ENCODE measurements at places on chromosomes 11 and 22.

GRCh38 chr11:74388678-74389327, 9.4 kb downstream of the PGM2L1 start:
- peak; percentile 81 for DNase-seq

DNA sequence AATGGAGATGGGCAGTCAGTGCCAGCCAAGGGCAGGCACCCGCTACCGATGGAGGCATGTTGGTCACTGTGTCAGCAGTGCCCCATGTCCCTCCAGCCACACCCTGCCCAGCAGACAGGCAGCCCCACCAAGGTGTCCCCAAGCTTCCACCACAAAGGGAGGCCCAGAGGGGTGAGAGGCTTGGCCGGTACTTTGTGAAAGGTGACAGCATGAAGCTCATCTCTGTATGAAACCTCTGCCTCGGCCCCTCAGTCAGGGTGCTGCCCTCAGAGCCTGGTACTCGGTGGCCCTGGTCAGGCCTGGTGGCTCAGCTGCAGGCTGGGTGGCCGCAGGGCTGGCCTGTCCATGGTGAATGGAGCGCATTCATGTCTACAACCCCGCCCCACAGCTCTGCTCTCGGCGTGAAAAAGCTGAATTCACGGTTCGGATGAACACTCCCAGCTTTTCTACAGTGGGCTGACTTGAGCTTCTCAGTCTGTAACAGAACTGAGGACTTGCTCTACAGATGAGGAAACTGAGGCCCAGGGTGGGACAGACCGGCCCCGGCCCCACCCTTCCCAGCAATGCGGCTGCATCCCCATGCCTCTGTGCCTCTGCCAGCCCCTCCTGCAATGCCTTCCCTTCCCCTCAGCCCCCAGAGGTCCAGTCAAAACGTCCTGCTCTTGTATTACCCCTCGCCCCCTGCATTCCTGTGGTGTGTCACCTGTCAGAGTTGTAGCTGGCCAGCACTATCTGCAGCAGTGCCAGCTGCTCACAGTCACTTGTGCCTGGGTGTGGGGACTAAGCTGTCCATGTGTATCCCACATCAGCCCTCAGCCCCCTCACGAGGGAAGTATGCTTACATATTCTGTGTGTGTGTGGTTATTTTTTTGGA, 27.7 kb downstream of the RSPH14 start:
- DNase-seq, result no peak

- no peak for DNase-seq
Observed at GRCh38 chr11:89381094-89381493, 110.1 kb downstream of the NOX4 start.

DNA sequence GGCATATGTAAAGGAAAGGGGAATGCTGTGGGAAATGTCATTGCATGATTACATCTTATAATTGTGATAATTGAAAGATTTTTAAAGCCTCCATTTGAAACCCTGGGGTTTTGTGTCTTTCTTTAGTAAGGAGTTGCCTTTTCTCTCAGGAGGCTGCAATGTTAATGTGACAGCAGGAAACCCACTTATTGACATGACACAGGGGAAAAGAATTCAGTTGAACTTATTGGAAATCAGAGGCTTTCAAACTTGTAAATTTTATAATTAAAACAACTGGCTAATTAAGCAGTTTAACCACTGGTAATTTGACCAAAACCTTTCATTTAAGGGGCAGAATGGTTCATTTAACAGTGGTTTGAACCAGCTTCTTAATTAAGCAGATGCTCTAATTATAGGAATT, 31.2 kb downstream of the MRPL48 start:
- DNase-seq, result no peak

GRCh38 chr22:40024201-40025061, 29.7 kb downstream of the FAM83F start:
- peak; percentile 35 for DNase-seq

DNA sequence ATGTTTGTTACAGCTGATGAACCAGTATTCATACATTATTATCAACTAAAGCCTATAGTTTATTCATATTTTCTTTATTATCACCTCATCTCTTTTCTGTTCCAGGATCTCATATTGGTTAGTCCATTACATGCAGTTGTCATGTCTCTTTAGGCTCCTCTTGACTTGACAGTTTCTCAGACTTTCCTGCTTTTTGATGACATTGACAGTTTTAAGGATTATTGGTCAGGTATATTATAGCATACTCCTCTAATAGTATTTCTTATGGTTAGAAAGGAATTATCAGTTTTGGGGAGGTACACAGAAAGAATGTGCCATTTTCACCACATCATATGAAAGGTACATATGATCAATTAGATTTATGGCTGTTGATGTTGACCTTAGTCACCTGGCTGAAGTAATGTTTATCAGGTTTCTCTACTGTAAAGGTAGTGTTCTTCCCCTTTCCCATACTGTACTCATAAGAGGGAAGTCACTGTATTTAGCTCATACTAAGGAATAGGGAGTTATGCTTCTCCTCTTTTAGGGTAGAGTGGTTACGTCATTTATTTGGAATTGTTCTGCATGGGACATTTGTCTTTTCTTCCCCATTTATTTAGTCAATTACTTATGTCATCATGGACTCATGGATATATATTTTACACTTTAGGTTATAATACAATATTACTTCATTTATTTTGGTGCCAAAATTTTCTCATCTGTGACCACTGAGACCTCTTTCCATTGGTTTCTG, 9.4 kb upstream of the ANO3 start:
- no peak for DNase-seq

GRCh38 chr22:31130873-31131272, 8.1 kb downstream of the INPP5J start:
- DNase-seq, result no peak

GRCh38 chr11:27116684-27117083, 76.1 kb downstream of the BBOX1 start:
- DNase-seq, result no peak

DNA sequence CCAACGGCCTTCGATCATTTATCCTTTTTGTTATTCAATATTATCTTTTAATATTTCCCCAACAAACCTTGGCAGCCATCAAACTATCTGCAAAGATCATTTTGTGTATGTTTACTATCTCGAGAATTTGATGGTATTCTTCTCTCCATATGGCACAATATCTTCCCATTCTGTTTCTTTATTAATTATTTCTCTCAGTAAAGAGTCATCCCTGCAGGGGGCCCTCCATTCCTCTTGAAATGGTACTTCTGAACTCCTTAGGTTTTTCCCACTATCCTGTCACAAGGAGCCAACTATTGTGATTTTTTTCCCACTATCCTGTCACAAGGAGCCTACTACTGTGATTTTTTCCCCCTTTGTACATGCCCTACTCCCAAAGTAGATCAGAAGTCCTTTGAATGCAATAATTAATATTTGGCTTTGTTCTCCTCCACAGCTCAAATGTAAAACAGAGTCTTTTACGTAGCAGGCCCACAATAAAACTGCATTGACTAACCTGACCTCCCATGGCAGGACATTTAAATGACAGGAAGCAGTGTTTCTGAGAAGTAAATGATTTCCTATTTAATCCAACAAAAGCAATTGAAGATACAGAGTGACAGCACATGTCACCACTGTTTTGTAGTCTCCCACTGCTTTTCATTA, 43.3 kb downstream of the PDGFD start:
- peak; percentile 44 for DNase-seq

GRCh38 chr11:82474876-82475275, 258.8 kb downstream of the FAM181B start:
- no peak for DNase-seq

DNA sequence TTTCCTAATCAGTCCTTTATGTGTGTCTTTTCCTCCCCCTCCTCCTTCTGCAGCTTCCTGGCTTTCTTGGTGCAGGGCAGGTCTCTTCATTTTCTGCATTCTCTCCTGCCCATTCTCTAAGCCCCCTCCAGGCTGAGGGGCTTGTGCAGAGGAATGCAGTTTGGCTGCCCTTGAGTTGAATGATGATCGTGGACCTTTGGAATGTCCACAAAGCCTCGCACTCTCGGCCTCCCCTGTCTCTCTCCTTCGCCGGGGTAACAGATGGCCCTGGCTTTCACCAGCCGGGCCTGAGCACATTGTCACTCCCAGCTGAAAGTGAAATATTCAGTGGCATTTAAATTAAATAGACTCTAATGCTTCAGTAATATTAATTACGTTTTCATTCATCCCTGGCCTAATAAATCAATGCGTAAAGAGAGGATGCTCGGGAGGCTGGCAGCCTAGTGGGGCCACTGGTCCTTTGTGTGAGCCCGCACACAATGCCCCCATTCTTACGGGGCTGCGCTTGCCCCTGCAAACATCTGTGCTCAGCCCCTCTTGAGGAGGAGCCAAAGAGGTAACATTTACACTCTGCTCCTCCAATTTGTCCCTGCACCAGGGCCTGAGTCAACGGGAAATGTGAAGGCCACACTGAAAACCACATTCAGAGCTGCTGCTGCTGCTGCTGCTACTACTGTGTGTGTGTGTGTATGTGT, 64.9 kb upstream of the PAX6 start:
- DNase-seq, result no peak

GRCh38 chr11:22554221-22554620, 71.4 kb downstream of the FANCF start:
- DNase-seq, result no peak

- DNase-seq, result no peak
Observed at GRCh38 chr11:111992206-111992855, 32.9 kb upstream of the DLAT start.

GRCh38 chr11:134120921-134121526, 52.2 kb downstream of the JAM3 start:
- DNase-seq, result no peak

DNA sequence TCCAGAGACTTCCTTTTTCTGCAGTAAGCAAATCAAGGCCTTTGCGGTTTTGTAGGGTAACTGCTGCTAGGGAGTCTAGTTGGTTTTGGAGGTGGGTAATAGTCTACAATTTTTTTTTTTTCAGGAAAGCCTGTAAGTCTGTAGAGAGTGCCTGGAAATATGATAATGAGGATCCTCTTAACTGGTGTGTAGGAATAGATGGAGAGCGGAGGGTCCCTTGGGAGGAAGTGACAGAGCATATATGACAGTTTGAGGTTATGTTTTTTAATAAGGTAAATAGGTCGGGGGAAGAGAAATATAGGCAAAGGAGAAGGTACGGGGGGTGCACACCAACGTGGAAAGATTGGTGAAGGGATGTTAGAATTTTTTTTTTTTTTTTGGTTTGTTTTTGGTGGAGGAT, 25.9 kb downstream of the ZNF195 start:
- no peak for DNase-seq

DNA sequence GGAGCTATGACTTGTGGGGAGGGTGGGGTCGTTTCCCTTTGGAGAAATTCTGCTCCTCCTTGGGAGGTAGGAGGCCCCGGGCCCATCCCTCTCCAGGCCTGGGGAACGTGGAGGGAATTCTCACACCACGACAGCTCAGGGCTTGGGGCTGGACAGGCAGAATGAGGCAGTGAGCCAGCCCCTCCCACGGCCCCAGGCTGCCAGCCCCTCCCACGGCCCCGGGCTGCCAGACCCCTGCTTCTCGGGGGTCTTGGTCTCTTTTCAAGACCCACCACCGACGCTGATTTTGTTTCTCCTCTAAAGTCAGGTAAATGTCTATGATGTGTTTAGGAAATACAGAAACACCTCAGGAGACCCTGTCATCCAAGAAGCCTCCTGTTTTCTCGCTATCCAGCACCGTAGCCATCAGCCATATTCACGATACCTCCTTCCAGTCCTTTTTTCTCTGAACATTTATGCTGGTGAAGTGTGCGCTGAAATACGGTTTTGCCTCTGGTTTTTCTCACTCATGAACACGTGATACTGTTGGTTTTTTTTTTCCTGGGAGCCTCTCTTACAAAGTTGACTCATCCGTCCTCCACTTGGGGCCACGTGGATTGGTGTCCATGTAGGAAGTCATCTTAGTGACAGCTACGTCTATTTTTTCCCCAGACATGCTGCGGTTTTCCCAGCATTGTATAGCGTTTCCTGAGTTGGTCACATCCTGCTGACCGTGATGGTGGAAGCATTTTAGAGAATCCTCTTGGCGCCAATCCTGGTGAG, 1219.6 kb downstream of the BRD1 start:
- no peak for DNase-seq

DNA sequence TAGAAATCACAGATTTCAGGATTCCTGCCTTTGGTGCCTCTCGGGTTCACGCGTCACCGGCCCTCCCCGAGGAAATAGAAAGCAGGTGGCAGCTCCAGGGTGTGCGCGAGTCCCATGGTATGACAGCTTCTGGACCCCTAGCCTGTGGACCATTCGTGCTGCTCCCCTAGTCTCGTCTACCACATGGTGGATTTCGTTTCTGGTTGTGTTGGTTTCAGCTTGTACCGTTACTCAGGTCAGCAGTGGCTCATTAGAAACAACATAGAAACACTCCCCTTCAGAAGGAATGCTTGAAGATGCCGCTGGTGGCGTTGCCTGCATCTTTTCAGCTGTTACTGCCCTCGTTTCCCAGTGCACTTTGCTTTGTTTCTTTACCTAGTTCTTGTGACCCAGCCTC, 700 bp downstream of the TTC17 start:
- peak; percentile 17 for DNase-seq

DNA sequence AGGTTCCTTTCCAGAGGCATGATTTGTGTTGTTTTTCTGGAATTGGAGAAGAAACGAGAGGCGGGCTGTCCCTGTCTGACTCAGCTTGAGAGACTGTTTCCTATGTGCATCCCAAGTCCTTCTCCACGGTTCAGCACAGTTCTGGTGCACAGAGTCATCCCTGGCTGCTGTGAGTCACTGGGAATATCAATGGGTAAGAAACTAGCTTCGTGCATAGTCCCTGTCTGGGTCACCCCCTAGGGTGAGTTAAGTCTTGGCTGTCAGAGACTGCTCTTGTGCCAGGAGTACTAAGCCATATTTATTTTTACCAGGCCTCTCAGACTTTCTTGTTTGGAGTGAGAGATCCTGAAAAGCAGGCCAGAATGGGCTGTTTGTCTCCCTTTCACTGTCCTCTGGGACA, 2.4 kb upstream of the LRP4 start:
- no peak for DNase-seq

- DNase-seq, result no peak
Observed at GRCh38 chr22:42270176-42270509, 310 bp downstream of the TCF20 start.

GRCh38 chr11:18720808-18721560, 5.0 kb downstream of the IGSF22 start:
- peak; percentile 79 for DNase-seq

DNA sequence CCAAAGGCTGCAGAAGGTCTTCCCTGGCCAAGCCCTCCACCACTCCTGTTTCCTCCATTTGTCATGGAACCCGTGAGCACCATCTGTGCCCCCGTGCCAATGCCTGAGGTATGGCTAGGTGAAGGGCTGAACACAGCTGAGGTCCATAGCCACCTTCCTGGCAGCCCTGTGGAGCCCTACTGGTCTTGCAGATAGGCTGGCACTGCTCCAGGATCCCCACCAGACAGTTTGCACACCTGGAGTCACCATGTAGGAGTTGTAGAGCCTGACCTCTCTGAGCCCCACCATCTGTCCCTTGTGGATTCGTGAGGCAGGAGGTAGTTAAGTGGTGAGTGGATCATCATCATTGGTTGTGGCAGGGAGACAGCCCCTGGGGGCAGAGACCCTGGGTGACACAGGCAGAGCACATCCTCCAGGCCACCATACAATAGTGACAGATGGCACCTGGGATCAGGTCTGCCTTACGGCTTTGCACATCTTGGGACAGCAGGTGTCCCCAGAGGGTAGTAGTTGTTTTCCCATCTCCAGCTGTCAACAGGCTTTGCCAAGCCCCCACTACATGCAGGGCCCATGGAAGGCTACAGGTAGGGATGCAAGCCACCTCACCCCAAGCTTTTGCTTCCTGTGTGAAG, 52.5 kb upstream of the SUSD2 start:
- no peak for DNase-seq

GRCh38 chr11:119615882-119616196, 113.2 kb downstream of the NECTIN1 start:
- DNase-seq, result no peak

All from common myeloid progenitor, CD34-positive (primary cell).